ENCODE measurements at places on chromosomes 2 and 18.

GRCh38 chr2:72998234-72998651 lies 73.3 kb downstream of the SFXN5 start:
- no peak for DNase-seq

- DNase-seq = no peak
Observed at GRCh38 chr2:189848276-189848675, 64.0 kb downstream of the PMS1 start.

DNA sequence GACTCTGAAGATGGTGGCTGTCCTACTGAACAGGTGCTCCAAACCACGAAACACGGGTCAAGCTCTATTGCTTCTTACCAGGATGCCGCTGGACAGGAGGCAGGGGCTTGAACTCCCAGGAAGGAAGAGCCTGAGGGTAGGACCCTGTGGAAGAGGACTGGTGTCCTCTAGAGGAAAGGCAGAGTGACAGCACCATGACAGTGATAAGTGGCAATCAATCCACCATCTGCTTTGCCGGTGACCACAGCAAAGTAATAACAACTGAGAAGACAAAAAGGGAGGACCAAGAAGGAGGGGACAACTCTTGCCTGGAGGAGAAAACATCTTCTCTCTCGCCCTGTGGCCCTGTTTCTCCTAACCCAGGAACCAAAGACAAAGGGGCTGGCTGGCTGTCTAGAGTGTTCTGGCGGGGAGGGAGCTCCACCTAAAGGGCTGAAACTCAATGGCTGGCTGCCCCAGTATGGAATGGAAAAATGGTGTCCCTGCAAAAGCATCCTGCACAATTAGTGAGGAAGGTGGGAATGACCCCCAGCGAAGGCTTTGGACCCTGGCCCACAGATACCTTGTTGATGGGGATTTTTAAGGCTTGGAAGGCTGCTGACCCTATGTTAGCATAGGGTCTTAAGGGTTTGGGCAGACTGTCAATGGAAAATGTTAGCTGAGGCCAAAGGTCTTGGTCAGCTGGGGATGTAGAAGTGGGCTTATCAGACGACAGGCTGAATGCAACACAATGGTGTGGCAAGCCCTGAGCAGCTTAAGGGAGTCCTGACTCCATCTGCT lies 35.4 kb downstream of the PROC start:
- no peak for DNase-seq

- no peak for DNase-seq
Observed at GRCh38 chr2:59732871-59733566, 820.4 kb downstream of the BCL11A start.

GRCh38 chr2:196380098-196380497 lies 208.7 kb upstream of the STK17B start:
- no peak for DNase-seq

DNA sequence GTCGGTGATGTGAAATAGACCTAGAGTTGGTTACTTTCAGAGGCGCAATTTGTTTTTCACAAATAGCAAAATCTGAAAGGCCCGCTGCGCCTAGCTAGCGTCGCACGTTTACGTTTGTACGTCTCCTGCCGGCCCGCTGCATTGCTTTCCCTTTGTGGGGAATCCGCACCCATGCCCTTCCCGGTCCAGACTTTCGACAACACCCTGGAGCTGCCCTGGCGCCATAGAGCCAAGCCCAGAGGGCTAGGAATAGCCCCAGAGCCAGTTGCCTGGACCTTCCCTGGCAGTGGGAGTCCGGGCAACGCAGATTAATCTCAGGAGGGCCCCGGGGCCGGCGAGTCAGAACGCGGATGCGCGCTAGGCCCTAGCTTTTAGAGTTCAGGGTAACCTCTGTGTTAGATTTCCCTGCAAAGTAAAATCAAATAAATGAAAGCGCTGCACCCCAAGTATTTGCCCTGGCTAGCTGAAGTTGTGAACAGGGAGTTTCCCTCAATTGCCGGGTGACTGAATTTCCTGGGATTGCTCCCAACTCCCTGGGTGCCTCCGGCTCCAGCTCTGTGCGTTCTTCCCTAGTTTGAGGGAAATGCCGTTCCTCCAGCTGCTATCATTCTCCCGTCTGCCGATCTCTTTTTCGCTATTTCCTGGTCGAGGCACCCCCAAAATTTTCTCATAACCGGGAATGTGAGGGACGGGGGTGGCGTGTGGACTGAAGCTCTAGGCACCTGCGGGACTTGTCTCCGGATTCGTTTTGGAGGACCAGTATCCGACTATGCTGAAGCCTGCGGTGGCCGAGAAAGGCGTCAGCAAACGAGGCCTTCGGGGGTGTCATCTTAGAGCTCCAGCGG lies 1.2 kb upstream of the EN1 start:
- DNase-seq = no peak

GRCh38 chr18:34999756-35000289 lies 41.4 kb upstream of the MAPRE2 start:
- DNase-seq = no peak

DNA sequence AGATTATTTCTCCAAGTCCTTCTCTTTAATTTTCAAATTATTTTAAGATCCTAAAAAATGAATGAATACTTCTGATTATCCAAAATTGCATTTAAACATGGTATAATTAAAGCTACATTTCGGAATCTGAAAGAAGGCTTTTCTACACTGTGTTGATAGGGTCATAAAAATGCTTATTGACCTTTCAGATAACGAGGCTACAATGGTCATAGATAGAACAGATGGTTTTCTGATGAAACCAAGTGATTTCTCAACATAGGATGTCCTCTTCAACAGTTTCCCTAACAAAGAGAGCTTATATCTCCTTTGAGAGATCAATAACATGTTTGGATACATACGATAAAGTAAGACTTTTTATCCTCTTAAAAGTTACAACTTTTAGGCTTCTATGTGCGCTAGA lies 201.1 kb downstream of the PTH2R start:
- DNase-seq = no peak

GRCh38 chr2:46120792-46121555 lies 176.2 kb upstream of the EPAS1 start:
- DNase-seq = no peak

GRCh38 chr18:48930926-48931325 lies 19.8 kb downstream of the SMAD7 start:
- DNase-seq = no peak

- DNase-seq = no peak
Observed at GRCh38 chr2:102106133-102106556, 36.4 kb upstream of the IL1R1 start.

DNA sequence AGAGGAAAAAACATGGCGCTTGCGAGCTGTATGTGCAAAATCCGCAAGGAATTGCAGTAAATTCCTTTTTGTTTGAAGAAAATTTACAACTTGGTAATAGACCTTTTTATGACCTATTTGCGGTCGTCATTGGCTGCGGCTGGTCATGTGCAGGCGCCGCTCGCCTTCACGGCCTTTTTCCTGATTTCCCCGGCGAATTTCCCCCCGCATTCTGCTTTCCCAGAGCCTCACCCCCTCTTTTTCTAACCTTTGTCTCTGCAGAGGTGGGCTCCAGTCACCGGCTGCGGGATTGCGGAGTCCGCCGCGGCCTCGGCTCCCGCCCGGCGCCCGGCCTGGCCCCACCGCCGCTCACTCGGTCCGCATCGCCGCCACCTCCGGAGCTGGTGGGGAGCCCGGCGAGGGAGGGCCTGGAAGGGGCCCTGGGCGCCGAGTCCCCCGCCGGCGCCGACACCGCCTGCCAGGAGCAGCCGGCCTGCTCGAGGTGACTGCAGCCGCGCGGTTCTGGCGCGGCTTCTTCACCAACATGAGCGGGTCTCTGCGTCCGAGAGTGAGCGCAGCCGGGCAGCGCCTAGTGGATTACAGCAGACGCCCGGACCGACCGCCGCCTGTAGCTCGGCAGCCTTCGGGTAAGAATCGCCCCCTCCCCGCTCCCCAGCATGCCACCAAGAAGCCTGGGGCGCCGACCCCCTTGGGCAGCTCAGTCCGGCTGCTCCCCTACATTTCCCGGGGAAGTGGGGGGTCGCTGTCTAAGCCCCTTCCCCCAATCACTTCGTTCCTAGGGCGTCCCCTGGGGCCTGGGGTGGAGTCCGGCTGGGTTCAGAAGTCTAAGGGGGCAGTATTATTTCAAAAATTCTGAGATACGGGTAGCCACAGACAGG lies 7.1 kb downstream of the HOXD8 start:
- no peak for DNase-seq

DNA sequence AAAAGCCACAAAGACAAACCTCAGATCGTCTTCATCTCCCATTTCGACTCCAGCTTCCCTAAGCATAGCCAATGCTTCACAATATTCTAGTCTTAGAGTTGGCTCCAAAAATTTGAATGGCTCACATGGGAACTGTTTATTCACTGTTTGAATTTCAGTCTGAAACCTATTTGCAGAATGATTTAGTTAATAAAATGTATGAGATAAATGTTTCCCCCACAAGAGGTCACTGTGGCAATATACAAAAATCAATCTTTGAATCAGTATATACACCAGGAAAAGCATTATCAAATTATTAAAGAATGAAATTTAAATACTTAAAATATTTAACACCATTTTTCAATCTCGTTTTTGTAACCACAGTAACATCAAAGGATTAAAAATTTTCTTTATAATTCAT lies 40.0 kb upstream of the MCM6 start:
- no peak for DNase-seq

DNA sequence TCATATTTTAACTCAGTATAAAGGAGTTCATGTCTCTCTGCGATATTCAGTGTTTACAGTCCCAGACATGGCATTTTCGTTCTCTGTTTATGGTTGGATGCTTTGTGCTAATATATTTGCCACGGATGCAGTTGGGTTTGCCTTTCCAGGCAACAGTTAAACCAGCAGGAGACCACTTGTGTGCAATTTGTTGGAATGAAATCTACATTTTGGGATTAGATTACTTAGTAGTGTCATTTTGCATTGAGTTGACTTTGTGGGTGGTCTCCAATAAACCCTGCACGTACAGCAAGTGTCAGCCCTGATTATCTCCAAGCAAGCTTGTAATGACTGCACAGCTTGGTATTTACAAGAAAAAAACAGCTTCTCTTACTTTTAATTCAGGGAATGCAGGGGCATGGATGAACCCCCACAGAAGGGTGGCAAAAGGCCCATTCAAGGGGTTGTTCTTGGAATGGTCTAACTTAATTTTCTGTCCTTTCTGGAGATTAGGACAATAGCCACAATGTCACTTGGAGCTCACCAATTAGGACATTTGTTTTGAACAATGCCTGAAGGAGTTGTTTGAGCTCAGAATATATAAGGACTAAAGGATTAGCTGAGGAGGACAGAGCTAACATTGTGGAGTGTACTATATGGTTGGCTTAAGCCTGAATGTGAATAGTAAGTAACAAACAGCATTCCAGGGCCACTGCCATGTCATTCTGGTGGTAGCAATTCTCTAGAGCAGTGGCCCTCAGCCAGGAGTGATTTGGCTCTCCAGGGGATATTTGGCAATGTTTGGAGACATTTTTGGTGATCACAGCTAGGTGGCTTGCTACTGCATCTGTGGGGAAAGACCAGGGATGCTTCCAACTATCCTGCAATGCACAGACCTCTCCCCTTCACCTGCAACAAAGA lies 121.5 kb downstream of the SLC4A3 start:
- no peak for DNase-seq

- no peak for DNase-seq
Observed at GRCh38 chr2:194867328-194867727, 789.7 kb upstream of the SLC39A10 start.

GRCh38 chr18:74945774-74946545 lies 263.0 kb downstream of the PTGR3 start:
- no peak for DNase-seq

DNA sequence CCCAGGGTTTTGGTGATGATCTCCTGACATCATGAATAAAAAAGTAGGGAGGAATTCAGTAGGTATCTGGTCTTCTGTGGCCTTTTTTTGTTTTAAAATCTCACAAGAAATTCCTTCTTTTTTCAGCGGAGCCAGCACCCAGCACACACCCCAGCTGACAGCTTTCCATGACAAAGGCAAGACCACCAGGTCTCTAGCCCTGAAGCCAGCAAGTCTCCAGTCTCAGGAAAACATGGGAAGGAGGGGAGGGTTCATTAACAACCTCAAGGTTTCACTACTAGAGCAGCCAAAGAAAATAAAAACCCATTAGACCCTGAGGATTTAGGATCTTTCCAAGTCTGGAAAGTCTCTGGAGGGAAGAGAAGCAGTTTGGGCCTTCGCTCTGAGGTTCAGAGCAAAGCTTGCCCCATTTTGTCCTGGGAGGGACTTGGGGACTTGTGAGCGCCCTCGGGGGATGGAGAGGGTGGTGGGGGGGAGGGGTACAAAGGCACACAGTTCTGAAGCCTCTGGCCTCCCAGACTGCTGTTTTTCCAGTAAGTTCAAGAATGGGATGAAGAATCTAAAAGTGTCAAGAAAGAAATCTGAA lies 9.0 kb downstream of the FOXI3 start:
- DNase-seq = no peak

DNA sequence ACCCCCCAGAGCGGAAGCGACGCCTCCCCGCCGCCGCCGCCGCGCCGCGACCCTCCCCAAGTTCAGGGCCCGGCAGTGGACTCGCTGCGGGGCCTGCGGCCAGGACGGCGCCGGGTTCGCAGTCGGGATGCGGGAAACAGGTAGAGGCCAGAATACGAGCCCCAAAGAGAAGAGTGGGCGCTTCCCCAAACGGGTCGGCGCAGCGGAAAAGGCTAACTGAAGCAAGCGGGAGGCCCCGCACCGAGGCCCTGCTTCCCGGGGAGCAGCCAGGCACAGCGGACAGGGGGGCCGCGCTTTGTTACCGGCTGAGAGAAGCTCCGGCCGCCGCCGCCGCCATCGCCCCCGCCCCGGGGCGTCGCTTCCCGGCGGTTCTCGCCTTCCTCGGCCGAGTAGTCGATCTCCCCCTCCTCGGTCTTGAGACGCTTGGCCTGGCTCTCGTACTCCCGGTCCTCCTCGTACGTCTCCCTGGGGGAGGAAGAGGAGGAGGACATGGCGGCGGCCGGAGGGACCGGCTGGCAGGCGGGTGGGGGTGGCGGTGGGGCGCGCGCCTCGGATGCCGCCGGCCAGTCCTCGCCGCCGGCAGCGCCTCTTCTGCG lies 494 bp downstream of the HNRNPLL start:
- DNase-seq = peak; percentile 29

DNA sequence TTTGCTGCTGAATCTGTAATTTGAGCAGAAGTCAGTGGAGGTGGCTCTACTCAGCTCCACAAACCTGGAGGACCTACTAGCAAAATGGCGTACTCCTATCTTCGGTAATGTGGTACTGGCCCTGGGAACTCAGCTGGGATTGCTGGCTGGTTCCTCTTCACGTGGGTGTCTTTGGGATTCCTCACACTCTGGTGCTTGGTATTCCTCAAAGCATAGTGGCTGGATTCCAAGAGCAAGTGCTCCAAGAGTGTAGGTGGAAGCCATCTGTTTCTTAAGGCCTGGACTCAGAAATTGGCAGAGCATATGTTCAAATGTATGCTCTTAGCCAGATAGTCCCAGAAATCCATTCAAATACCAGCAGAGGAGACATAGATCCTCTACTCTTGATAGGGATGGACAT lies 281.9 kb upstream of the CDH7 start:
- DNase-seq = no peak

GRCh38 chr18:5110266-5110665 lies 86.8 kb downstream of the AKAIN1 start:
- DNase-seq = no peak

DNA sequence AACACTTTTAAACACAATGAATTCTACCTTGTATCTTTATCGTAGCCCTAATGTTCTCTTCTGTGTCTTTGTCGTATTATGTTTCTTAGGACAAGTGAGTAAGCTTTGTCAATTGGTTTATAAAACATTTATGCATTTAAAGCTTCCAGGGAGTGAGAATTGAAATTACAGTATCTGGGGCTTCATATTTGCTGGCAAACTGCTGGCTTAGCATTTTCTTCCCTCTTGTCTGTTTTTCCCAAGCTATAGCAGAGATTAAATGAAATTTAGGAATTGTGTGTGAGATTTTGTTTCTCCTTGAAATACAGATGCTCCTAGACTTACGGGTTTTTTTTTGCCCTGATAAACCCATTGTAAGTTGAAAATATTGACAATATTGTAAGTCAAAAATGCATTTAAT lies 73.3 kb downstream of the FMNL2 start:
- no peak for DNase-seq

- DNase-seq = no peak
Observed at GRCh38 chr2:3476321-3476984, 42.9 kb downstream of the ADI1 start.
